ENCODE measurements at places on chromosomes 1 and 21. TPM values are rescaled to one million over a fixed set of nuclear protein-coding genes. Genes with fewer than 3 reads are reported as not detected.

The KRTAP19-1 gene
- total RNA-seq = not detected

The AMY1B gene
- not detected for total RNA-seq

The TRABD2B gene
- total RNA-seq = 0.35 TPM

The GPA33 gene
- total RNA-seq = 1.1 TPM

The DNASE2B gene
- not detected for total RNA-seq

The TRAPPC10 gene
- 19.3 TPM for total RNA-seq

The OLIG2 gene
- total RNA-seq = not detected

The ANXA9 gene
- not detected for total RNA-seq

DNA sequence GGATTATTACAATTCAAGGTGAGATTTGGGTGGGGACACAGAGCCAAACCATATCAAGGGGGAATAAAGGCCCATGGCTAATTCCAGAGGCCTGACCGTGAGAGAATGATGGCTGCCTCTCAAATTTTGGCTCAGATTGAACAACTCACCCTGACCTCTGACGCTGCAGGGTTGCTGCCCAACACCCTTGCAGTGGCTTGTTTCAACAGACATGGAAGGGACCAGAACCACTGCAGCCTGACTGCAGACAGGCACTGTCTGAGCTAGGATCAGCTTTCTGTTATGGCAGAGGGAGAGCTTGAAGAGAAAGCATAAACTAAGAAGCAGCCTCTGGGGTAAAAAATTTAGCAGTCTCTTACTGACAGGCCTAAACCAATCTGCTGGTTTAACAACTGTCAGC is 90.2 kb upstream of the GADD45A start:
- DNase-seq = no peak

GRCh38 chr1:114462341-114462740 is 48.7 kb downstream of the TRIM33 start:
- DNase-seq = no peak

DNA sequence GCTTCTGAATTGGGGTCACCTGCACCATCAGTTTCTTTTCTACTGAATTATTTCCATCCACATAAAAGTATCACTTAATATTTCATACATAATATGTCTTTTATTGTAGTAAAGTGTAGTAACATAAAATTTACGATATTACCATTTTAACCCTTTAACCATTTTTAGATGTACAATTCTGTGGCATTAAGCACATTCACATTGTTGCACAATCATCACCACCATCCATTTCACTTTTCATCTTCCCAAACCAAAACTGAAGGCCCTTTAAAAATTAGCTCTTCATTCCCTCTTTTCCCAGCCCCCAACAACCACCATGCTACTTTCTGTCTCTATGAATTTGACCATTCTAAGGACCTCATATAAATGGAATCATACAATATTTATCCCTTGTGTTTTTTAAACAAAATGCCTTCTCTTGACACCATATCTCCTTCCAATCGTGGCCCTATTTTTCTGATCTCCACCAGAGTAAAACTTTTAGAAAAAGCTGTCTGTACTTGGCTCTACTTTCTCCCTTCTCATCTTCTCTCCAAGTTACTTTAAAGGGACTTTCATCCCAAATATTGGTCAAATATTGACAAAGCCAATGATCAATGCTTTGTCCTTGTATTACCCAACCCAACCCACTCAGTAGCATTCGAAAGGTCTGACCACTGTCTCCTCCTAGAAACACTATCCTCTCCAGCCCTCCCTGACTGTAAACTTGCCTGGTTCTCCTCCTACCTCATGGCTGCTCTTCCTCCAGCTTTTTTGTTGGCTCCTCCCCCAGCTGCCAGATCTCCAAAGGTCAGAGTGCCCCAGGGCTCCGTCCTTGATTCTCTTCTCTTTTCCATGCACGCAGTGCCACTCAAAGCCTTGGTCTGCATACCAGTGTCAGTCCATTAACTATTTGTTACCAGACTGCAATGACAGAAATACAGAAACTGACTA is 44.7 kb downstream of the SLC30A10 start:
- no peak for DNase-seq

- no peak for DNase-seq
Observed at GRCh38 chr1:175622362-175622761, 121.0 kb downstream of the TNR start.

DNA sequence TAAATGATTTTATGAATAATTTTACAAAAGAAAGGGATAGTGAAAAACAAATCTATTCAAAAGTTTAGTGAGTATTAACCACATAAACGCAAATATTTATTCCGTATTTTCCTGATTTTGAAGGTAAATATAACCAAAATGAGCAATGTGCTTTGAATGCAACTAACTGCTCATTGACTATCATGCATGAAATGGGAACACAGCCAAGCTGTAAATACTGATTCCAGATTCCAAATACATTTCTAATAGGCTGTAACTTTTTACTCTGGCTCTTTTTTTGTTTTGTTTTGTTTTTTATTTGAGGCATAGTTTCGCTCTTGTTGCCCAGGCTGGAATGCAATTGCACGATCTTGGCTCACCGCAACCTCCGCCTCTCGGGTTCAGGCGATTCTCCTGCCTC is 41.8 kb downstream of the SELENOF start:
- DNase-seq = no peak

GRCh38 chr1:51927029-51927428 is 48.5 kb upstream of the NRDC start:
- DNase-seq = no peak

- no peak for DNase-seq
Observed at GRCh38 chr1:223827193-223827663, 18.5 kb downstream of the TP53BP2 start.

GRCh38 chr1:225474986-225475820 is 47.4 kb upstream of the LBR start:
- DNase-seq = peak; percentile 69

Data from heart right ventricle (tissue), 16 donors.